Activated CD4-positive, CD25-positive, alpha-beta regulatory T cell treated with anti-CD3 and anti-CD28 coated beads, Interleukin-2, amount 50 U/mL, for 16 hours (primary cell): ENCODE measurements at places on chromosomes 11 and 22.

GRCh38 chr22:38260761-38261681 lies 11.8 kb downstream of the TMEM184B start:
- DNase-seq = no peak

DNA sequence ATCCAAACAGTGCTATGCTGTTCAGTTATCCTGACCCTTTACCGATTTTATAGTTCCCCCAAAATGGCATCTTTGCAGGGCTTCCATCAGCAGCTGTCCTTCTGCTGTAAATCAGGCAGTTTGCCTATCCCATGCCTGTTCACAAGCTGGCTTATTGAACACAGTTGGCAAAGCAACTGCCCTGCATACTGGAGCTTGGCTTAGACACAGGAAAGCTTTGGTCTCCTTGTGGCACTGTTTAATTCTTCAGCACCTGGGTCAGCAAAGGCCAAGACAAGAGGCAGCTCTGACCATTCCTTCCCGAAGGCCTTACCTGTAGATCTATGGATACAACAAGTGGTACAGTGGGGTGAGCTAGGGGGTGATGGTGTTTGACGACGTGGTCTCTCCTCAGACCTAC lies 32.2 kb downstream of the TSPAN18 start:
- no peak for DNase-seq

DNA sequence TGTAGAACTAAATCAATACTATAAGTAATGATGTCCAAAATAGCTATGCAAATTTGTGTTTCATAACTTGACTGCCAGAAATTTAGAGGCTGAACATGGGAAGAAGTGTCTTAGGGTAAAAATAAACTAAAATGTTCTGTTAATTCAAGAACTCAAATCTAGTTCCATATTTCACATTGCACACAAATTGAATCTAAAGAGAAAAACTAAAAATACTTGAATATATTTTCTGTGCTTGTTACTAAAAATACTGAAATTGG lies 43.5 kb downstream of the FANCF start:
- DNase-seq = no peak

GRCh38 chr22:30602049-30602448 lies 4.9 kb upstream of the TCN2 start:
- no peak for DNase-seq

GRCh38 chr22:39205344-39206021 lies 39.3 kb downstream of the PDGFB start:
- DNase-seq = no peak
